ENCODE measurements at places on chromosomes 3 and 15.

GRCh38 chr3:187610981-187611511, 59.1 kb downstream of the SST start:
- no peak for DNase-seq

GRCh38 chr3:189517981-189518380, 113.2 kb upstream of the TP63 start:
- no peak for DNase-seq

GRCh38 chr15:27824841-27825422, 274.2 kb downstream of the OCA2 start:
- DNase-seq: no peak

DNA sequence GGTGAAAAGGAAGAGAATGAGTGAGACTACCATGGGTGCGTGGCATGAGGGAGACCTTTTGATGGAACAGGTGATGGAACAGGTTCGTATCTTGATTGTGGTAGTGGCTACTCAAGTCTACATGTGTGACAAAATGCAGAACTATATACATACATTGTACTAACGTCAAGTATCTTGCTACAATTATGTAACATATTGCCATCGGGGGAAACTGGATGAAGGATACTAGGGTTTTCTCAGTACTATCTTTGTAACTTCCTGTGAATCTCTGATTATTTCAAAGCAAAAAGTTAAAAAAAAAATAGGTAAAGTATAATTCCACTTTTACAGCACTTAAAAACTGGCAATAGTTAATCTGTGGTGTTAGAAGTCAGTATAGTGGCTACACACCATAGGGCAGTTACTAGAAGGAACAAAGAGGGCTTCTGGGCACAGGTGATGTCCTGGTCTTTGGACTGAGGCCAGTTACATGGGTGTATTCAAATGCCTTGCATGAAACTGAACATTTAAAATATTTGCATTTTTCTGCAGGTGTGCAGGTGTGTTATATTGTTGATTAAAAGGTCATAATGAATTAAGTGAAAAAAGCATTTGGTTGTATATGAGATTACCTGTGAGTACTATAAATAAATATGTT, 61.4 kb downstream of the LRRK1 start:
- no peak for DNase-seq

GRCh38 chr3:126113733-126114442, 30.0 kb upstream of the SLC41A3 start:
- no peak for DNase-seq

DNA sequence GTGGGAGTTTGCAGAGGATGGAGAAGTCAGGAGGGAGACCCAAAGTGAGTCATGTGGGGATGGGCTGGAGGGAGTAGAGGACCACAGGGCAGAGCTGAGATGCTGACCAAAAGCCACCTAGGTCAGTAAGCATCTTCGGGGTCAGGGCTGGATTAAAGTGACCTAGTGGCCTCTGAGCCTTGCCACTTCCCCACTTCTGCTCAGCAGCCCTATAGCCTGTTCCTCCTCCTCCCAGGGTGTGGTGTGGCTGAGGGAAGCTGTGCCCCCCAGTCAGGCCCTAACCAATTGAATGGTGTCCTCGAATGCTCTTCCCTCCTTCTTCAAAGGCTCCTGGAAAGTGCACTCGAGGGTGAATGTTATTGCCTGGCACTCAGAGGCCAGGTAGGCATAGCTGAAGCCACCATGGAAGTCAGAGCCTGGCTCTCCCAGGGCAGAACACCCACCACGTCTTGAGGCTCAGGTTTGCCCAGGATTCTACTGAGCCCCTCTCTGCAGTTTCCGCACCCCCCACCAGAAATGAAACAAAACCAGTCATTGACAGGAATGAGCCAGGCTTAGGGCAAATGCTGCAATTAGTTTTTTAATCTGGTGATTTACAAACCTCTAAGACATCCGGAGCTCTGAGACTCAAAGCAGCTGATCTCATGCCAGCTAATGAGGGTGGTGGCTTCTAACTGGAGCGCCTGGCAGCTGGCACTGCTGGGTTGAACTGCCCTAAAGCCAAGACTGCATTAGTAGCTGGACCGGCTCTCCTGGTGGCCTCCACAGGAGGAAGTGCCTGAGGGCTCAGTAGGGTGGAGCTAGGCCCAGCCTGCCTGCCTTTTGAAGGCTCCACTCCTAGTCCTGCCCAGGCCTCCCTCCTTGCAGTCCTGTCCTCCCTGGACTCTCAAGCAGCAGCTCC, 26.0 kb upstream of the VIPR1 start:
- no peak for DNase-seq

GRCh38 chr3:194574639-194575483, 58.4 kb downstream of the TMEM44 start:
- DNase-seq: no peak

- no peak for DNase-seq
Observed at GRCh38 chr3:126424039-126424717, 29.5 kb downstream of the CFAP100 start.

GRCh38 chr3:161349529-161350312, 21.6 kb downstream of the SPTSSB start:
- no peak for DNase-seq

DNA sequence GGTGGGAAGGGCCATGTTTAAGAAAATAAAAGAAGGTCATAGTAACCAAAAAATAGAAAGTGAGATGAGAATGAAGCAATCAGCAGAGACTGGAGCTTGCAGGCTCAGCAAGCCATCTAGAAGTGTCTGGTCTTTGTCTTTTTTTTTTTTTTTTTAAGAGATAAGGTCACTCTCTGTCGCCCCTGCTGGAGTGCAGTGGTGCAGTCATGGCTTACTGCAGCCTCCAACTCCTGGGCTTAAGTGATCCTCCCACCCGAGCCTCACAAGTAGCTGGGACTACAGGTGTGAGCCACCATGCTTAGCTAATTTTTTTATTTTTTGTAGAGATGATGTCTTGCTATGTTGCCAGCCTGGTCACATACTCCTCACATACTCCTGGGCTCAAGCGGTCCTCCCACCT, 36.2 kb downstream of the GXYLT2 start:
- DNase-seq: no peak

- no peak for DNase-seq
Observed at GRCh38 chr15:98433856-98434255, 214.5 kb upstream of the IGF1R start.

DNA sequence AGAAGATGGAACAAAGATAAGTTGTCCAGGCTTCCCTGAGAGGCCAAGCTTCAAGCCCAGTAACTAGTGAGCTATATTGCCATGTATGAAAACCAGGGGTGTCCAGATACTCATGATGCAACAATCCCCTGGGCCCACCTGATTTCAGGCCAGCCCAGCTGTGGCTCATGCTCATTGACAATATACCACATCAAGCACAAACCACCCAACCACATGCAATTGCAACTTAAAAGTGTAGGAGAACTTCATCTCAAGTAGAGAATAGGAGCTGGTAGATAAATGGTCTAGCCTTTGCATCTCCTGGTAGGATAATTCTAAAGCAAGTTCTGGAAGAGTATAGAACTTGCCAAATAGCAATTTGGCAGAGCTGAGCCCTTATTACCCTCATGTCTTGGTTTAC, 561.3 kb downstream of the IGSF11 start:
- DNase-seq: no peak

DNA sequence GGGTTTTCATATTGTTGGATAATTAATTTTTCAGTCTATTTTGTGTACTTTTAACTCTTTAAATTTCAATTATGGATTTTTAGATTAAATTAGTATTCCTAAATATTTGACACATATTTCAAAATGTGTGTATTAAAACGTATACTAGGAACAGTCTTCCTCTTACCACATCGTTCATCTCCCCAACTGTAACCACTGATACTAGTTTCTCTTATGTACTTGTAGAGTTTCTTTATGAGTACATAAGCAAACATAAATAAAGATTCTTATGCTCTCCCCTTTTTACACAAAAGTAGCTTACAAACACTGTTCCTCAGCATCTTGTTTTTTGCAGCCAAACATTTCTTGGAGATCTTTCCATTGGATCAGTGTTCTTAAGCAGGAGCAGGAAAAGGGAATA, 45.9 kb downstream of the CMSS1 start:
- DNase-seq: no peak

DNA sequence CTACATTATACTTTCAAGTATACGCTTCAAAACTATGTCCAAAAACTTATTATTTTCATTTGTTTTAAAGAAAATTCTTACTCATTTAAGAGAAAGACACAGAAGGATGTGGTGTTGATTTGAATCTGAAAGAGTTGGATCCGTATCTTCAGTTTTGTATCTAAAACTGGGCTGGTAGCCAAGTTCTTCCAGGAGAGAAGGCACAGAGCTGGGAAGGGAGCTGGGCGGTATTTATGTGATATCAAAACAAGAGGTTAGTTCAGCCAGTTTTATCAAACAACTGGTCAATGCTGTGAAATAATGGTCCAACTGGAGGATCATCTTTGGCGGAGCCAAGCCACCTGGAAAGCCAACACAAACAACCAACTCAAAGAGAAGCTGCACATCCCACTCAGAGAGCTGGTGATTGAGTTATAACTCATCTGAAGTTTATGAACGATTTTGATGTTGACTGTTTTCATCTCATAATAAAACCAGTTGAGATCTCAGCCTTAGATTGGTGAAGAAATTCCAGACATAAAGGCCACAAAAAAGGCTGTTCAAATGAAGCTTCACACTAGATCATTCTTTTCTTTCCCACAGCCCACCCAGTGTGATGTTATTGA, 489.6 kb upstream of the RASGRP1 start:
- DNase-seq: no peak

DNA sequence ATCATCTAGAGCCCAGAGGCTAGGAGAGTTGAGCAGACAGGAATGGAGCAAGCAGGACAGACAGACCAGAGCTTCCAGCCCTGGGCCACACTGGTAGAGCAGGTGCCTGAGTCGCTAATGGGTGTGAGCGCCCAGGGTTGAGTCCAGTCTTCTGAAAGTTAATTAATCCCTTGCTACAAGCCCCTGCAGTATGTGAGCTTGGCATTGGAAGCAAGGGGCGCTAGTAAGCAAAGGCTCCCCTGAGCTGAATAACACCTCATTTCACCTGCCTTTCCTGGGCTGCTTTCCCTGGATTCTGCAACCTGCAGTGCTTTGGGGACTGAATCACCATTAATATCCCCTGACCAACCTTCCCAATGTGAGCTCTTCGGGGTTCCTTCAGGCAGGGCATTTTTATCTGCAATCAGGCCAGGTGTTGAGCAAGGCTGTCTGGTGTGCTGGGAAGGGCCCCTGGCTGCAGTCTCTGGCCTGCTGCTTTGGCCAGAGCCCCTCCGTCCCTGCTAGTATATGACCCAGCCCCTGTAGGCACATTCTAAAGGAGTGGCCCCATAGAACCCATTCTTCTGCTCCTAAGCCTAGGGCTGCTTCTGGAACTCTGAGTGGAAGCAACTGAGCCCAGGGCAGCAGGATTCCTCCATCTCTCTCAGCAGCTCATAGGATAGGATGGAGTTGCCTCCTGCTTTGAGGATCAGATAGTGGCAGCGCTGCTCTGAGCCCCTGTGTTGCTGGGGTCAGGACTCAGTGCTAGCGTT, 45.1 kb upstream of the EPHB1 start:
- no peak for DNase-seq

- no peak for DNase-seq
Observed at GRCh38 chr15:30930422-30930821, 26.7 kb downstream of the FAN1 start.

- no peak for DNase-seq
Observed at GRCh38 chr3:54792584-54792983, 135.3 kb downstream of the LRTM1 start.

DNA sequence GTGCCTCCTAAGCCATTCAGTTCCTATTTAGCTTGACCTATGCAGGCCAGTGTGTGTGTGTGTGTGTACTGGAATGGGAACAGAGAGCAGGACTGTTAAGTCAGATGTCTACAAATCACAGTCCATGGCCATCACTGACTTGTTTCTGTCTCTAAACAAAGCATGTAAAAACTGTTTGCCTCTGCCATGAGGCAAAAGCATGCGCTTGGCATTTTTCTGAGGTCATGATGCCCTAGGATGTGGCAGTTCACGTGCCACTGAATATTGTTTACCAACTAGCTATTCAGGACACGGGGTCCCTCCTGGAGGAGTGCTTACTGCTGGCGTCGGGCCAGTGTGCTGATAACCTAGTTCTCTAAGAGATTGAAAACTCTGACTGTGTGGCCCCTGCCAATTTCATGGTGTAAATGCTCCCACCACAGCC, 8.2 kb upstream of the ATP13A3 start:
- no peak for DNase-seq

DNA sequence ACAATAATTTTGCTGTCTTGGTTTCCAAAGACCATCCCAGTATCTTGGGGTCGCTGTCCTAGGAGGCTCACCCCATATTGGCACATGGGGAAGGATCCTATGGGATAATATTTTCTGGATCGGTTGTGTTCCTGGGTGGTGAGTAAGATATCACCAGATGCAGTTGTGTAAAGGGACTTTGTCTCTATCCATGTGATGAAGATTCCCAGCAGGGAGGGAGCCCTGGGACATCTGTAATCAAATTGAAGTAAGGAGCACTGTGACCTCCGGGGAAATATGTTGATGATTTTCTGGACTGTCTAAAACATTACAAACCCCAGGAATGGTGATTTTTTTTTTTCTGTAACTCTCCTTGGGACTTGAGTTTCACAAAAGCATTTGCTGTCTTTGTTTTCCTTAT, 36.2 kb upstream of the LRTM1 start:
- DNase-seq: no peak

- DNase-seq: no peak
Observed at GRCh38 chr3:3918763-3919162, 119.5 kb downstream of the LRRN1 start.

GRCh38 chr3:64151342-64151871, 73.9 kb downstream of the PRICKLE2 start:
- no peak for DNase-seq

Measured in stimulated activated CD8-positive, alpha-beta memory T cell treated with anti-CD3 and anti-CD28 coated beads, Interleukin-2, amount 100 ng/mL, for 48 hours (primary cell).